ENCODE measurements at places on chromosomes 12 and 14. TPM values are rescaled to one million over a fixed set of nuclear protein-coding genes. Genes with fewer than 3 reads are reported as not detected.

DNA sequence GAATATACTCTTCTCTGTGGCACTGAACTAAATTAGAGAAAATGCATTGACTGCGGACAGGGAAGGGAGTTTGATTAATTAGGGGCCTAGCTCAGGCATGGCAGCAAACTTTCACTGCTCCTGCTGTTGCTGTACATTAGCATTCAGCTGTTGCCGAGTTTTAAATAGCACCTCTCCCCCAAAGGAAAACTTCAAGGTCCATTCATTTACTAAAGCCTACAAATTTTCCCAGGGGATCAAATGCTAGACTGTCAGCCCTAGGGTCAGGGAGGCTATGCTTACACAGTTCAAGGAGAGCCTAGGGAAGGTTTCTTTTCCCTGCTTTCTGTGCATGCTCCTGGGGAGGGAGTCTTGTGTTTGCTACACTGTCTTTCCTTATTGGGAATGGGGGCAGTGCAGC, 60.0 kb upstream of the GZMB start:
- DNase-seq = no peak

- peak; percentile 73 for DNase-seq
Observed at GRCh38 chr12:52949413-52950331, 754 bp downstream of the KRT18 start.

Gene RBMS2
- 142 TPM for total RNA-seq

GRCh38 chr14:89848165-89848564, 106.4 kb downstream of the EFCAB11 start:
- no peak for DNase-seq

DNA sequence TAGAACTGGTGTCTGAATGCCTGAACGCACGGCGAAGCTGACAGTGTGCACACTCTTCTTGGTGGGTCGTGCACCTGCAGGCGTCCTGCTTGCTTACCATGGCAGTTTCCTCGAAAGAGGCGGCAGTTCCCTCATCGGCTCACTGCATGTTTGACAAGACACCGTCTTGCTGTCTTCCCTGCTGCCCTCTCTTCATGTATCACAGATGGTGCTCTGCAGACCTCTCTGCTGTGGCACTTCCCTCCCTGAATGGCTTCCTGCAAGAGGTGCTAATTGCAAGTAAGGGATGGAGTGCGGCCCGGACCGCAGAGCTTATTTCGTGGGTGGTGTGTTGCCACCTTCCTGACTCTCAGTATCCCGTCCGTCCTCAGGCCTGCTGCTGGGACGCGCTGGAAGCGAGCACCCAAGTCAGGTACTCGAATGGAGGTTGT, 156.7 kb upstream of the RTL1 start:
- DNase-seq = peak; percentile 53

Gene ANKRD13A
- total RNA-seq = 54.0 TPM

GRCh38 chr12:65926119-65926908, 102.0 kb downstream of the HMGA2 start:
- DNase-seq = no peak

- no peak for DNase-seq
Observed at GRCh38 chr12:24228371-24228770, 278.9 kb upstream of the SOX5 start.

DNA sequence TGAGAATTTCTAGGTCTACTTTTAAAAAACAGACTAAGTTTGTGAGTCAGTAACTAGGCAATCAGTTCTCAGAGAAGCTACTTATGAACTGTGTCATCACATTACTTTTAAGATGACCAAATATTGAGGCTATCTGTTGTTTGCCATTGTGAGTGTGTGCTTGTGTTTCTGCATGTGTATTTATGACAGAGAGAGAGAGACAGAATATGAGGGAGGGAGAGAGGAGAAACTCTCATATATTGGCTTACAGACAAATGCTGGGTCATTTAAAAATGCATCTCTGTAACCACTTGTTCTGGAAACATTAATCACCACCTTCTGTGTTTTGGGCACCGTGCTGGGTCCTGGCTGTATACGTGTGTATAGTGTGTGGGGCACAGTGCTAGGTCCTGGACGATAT, 161.5 kb upstream of the FRMD6 start:
- no peak for DNase-seq

- no peak for DNase-seq
Observed at GRCh38 chr12:75528692-75529091, 17.3 kb upstream of the KRR1 start.

Gene MBD6
- 85.8 TPM for total RNA-seq

Gene LHX5
- not detected for total RNA-seq

DNA sequence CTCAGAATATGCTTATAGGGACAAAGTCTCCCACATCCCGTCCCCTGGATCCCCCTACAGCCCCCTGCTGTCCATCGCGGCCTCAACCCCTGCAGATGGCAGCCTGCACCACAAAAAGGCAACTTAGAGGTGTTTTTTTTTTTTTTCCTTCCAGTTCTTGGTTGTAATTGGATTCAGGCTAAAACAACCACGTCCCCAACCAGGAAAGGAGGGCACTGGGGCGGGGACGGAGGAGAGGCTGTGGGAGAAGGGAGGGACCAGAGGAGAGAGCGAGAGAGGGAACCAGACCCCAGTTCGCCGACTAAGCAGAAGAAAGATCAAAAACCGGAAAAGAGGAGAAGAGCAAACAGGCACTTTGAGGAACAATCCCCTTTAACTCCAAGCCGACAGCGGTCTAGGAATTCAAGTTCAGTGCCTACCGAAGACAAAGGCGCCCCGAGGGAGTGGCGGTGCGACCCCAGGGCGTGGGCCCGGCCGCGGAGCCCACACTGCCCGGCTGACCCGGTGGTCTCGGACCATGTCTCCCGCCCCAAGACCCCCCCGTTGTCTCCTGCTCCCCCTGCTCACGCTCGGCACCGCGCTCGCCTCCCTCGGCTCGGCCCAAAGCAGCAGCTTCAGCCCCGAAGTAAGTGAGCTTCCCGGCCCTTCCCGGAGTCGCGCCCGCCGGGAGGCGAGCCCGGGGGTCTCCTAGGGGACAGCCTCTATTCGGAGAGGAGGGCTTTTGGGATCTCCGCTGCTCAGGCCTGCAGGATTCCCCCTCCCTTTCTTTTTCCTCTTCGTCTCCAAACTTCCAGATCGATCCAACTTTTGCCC, at the start of gene MMP14:
MMP14 (plus strand) TSS at position 285 of the 813 bp plus-strand sequence; CDS start at position 518, 233 bp downstream.
- DNase-seq = no peak

- no peak for DNase-seq
Observed at GRCh38 chr14:58238252-58239243, 6.1 kb upstream of the PSMA3 start.

- peak; percentile 82 for DNase-seq
Observed at GRCh38 chr12:6532927-6533652, 1.2 kb upstream of the GAPDH start.

Gene LRCOL1
- 1.8 TPM for total RNA-seq

DNA sequence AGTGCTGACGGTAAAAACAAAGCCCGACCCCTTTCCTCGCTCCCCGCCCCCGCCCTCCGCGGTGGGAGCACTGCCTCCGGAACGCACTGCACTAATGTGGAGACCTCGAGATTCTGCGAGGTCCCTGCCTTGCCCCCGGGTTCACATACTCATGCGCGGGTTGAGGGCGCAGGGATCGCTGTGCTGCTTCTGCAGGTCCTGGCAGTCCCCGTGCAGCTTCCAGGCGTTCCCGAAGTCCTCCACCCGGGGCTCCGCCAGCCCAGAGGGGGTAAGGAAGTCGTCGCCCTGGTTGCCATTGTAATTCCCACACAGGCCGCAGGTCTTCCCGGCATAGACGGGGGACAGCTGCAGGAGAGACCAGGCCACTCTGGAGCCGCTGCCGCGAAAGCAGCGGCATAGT, 66.8 kb downstream of the VWF start:
- no peak for DNase-seq

Gene ESPL1
- total RNA-seq = 0.35 TPM

Gene PIANP
- 0.20 TPM for total RNA-seq

Gene HSPA2
- total RNA-seq = 13.5 TPM

- DNase-seq = no peak
Observed at GRCh38 chr12:5012337-5012736, 31.3 kb upstream of the KCNA5 start.

Gene ERBB3
- total RNA-seq = 60.7 TPM

- DNase-seq = no peak
Observed at GRCh38 chr12:93242154-93242972, 135.4 kb upstream of the NUDT4 start.

DNA sequence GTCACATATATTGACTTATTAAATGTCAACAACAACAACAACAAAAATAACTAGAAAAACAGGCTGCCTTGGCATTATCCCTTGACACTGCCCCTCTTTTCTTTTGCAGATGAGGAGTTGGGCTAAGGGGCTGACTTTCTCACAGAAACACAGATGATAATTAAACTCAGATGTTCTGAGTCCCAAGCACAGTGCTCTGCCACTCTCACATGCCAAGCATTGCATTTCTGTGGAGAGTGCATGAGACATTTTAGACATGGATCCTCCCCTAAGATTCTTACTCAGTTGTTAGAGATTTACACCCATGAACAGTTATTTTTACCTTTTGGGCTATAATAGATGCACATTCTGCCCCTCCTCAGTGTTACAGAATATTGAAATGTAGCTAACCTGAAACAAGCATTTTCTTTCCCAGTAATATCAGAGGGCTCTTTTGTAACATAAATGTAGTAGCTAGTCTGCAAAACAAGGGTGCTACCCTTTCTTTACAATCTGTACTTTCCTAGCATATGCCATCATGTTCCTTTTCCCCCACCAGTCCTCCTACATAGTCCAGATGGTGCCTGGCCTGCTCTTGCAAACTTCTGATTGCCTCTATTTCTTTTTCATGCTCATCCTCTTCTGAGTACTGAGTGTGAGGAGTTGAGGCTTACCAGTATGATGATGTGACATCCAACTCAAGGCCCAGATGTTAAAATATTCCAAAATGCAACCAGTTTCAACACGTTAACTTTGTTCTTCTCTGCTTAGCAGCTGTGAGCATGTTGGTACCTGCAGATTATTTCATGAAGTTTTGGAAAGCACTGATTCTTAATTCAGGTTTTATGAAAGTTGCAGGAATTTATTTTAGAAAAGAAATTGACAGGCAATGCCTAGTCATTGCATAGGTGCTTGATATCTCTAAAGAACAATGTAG, 125.0 kb upstream of the ATP2B1 start:
- no peak for DNase-seq

DNA sequence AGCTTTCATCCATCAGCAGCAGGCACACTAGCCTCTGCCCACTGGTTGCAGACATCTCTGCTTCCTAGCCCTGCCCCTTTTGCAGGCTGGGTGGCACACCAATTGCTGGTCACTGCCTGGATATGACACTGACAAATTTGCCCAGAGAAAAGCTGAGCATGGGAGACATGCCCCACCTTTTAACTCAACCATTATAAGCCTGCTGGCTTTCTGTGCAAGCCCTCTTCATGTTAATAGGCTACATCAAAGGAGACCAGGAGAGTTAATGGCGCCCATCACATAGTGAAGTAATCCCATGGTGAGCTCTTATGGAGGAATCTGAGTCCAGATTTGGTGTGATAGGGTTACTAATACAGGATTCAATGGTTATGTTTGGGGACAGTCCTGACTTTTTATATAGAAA, 139.2 kb downstream of the KICS2 start:
- no peak for DNase-seq

- DNase-seq = peak; percentile 94
Observed at GRCh38 chr12:6961278-6961694, 9.2 kb downstream of the PHB2 start.

DNA sequence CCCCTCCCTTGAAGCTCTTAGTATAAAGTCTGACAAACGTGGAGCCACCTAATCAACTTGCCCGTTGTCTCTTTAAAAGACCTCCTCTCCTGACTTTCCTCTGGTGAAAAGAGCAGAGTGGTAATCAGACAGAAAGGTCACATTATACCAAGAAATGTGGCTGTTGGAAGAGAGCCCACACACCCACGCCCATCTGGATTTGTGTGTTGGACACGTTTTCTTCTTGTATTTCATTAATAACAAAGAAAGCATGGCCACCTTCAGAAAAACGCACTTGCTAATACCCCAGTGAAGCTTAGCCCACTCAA, 41.3 kb downstream of the CCDC60 start:
- DNase-seq = no peak

DNA sequence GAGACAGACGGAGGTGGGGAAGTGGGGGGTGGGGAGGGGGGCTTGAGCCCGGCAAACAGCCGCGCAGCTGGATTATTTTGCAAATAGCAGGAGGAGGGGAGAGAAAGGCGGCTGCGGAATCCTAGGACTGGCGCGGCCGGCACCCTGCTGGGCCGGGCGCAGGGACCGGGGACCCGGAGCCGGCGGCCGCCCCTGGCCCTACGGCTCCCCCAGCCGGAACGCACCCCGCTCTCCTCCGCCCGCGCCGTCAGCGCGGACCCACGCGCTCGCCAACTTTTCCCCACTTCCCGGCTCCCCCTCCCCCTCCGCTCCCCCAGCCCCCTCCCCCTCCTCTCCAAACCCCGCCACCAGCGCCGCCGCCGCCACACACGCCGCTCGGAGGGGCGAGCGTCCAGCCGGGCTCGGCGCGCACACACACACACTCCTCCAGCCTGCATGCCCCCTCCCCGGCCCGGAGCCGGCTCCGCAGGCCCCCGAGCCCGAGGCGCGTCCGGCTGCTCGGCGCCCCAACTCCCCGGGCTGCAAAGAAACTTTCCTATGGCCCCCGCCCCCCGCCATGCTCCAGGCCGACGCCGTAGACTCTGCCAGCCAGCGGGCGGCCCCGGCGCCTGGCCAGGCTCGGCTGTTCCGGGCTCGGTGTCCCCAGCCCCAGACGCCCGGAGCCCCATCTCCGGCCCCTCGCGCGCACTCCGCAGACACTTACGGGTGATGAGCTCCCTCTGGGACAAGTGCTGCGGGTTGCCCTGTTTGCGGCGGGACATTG, 1.4 kb downstream of the BCL11B start:
- no peak for DNase-seq

Measured in upper lobe of right lung (tissue), 1 donor.